NCI-H2081 treated with DMSO at 0.1 percent for 48 hours (cell line): ENCODE measurements at places on chromosomes 7 and 10.

- no peak for DNase-seq
Measured at GRCh38 chr7:98137134-98137825, 30.6 kb downstream of the LMTK2 start.

DNA sequence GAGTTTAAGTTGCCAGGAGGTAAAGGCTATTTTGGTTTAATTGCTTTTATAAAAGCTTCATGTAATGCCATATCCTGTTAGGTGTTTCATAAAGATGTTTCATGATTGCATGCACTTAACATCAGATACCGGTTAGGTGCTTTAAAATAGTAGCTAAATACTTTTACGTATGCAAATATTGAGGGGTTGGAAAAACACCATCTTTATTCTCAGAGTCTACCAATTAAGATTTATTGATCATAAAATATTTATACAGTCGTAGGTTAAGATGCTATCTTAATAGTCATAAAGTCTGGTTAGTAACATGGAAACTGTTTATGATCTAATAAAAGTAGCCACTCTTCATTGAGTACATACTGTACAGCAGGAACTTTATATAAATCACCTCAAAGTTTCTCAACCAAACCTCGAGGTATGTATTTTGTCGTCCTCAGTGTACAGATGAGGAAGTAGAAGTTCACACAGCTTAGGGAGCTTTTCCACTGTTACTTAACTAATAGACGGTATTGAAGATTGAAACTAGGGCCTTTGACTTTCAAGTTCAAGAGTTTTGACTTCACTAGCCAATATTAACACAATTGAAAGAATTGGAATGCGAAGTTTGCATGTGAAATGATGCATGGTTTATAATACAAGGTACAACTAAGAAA, 897.1 kb downstream of the GATA3 start:
- no peak for DNase-seq

DNA sequence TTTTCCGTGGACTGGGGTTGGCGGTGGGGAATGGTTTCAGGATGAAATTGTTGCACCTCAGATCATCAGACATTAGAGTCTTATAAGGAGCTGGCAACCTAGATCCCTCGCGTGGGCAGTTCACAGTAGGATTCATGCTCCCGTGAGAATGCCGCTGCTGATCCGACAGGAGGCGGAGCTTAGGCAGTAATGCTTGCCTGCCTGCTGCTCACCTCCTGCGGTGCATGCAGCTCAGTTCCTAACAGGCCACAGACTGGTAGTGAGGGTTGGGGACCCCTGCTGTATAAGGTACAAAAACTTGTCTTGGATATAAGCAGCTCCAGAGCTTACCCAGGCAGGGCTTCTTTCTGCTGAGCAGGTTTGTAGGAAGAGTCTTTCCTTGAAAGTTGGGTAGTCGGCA, 53.9 kb downstream of the SHH start:
- no peak for DNase-seq

DNA sequence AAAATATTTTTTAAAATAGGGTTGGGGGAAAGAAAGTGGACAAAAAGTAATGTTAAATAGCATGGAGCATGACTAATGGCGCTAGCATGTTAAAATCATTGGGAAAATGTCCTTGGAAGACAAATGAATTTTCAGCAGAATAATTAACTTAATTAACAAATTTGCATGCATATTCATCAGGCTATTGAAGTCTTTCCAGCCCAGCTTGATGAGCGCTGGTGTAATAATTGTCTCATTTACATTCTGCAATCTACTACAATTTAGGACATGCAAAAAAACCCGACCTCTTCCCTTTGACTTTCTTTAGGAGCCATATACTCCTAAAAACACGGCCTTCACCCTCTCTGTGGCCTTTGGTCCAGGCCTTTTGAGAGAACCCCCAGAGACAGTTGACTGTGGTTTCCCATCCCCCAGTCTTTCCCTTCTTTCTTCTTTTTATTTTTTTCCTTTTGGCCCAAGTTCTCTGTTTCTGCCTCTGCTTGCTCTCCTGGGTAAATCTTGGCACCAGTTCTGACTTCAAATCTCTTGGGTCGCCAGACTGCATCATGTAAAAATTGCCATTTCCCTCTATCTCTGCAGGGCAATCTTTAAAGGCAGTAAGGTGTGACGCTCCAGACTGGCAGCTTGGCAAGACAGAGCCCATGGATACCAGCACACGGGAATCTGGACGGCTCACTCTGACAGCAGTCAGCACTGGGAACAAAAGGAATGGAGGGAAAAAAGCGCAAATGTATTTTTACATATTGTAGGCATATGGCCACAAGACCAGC, 105.5 kb downstream of the NEUROD6 start:
- no peak for DNase-seq

DNA sequence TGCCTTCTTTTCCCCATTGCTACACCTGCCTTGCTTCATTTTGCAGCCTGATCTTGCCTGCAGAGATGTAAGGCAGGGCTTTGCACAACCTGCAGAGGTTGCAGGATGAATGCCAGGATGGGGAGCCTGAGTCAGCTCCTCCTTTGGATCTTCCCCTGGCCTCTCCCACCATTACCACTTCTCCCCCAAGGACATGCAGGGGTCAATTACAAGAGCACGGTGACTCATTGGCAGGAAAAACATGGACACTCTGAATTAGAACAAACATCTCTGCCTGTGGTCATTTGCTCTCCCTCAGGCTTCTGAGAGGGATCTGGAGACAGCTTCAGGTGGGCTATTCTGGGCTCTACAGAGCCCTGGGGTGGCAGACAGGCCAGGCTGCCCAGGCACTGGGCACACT, 89.2 kb downstream of the HERPUD2 start:
- DNase-seq = no peak

- DNase-seq = no peak
Measured at GRCh38 chr7:76514926-76515771, 4.8 kb downstream of the UPK3B start.

- DNase-seq = peak; percentile 69
Measured at GRCh38 chr7:77657427-77658224, 38.6 kb upstream of the RSBN1L start.

DNA sequence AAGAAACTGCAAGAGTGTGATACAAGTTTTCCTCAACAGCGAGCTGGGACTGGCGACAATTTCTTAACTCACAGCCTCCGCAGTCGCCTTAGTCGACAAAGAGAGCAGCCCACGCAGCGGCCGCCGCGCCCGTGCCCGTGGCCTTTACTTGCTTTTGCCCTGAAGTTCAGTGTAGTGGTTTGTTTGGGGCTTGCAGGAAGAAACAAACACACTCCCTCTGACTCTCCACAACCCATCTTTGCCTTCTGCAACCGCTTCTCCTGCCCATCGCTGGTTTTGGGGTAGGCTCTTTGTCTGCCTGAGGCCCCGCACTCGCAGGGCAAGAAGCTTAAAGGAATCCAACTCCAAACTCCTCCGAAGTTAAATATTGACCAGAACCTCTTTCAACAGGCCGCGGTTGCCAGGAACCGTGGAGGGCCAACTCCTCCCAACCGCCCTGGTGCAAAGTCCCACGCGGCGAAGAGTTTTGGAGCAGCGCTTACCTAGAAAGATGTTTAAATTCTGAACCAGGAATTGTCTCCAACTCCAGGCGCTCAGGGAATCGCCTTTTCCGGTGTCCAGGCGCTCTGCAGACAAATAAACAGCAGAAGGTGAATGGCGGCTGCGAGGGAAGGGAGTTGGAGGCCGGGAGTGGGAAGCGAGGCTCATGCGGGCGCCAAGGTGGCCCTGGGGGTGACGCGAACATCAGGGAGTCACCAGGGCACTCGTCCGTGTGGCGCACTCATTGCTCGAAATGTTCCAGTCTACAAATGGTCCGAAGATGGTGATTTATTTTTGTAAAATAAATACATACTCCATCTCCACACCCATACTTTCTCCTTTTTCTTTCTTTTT, 8.3 kb downstream of the HOXA4 start:
- no peak for DNase-seq

GRCh38 chr7:40541336-40541735, 406.5 kb downstream of the SUGCT start:
- no peak for DNase-seq

DNA sequence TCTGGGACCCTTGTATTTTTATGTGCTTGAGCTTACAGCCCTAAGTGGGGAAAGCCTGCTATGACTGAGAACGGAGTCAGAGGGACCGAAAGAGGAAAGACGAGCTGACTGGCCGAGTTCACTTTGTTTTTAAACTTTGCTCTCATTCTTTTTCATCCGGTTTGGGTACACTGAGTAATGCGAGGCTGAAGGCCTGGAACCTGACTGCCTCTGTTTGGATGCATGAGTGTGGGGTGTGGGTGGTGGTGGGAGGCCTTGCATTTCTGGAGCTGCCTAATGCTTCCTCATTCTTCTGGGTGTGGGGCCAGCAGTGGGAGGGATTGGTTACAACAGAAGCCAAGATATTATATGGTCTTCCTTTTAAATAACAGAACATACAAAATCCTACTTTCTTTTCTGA, 155.5 kb downstream of the BUB3 start:
- no peak for DNase-seq

GRCh38 chr7:85038466-85038865, 148.4 kb downstream of the SEMA3D start:
- no peak for DNase-seq

DNA sequence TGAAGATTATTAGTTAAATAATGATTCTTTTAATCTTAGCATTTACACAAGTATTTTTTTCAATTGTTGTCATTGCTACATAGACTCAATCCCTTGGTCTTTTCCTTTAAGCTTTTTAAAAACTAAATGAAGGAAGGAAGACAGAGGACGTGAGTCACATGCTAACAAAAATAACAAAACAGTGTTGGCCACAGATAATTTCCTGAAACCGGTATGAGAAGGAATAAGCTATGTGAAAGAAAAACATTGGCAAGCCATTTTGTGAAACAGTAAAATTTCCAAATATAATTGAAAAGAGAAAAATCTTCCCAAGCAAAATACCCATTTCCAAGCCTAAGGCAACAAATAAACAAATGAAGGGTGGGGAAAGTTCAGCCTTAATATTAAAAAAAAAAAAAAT, 223.0 kb downstream of the AHR start:
- no peak for DNase-seq

DNA sequence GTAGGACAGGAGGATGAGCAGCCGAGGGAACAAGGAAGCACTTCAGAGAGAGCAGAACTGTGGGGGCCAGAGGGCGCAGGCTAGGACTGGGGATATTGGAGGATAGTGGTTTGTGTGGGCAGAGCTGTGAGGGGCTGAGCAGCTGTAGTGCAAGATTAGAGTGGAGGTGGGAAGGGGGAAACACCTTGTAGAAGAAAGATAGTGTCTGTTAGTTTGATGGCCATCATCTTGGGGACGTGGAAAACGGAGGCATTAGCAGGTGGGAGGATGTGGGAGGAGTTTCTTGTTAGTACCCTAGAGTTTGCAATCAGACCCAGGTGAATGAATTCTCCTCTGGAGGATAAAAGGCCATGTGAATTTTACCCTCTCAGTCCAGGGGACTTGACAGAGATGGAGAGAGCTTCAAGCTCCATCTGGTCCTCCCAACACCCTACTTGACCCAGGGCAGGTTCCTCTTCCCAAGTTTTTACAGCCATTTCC, 34.0 kb downstream of the PRSS2 start:
- DNase-seq = no peak

- DNase-seq = no peak
Measured at GRCh38 chr7:24966802-24967201, 13.2 kb downstream of the OSBPL3 start.

- DNase-seq = no peak
Measured at GRCh38 chr10:70672165-70673042, at the start of gene ADAMTS14. Gene ADAMTS14, plus strand, starts transcription at chr10:70672506. Its CDS starts 297 bp downstream, at chr10:70672803.

DNA sequence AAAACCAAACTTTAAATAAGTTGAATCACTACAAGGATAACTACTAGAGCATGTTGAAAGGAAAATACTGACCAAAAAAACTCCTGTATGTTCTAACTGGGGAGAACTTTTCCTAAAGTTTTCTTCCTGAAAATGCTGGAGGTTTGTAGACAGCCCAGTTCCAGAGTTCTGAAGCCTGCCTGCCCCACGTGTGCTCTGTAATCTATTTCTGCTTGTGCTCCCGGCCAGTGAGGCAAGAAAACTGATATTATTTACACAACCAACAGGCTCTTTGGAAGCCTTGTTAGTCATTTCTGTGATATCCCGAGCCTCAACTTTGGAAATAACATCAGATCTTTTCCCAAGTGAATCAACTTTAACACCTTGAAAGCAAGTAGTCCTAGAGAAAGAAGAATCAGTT, 46.7 kb downstream of the ZFAND4 start:
- no peak for DNase-seq

DNA sequence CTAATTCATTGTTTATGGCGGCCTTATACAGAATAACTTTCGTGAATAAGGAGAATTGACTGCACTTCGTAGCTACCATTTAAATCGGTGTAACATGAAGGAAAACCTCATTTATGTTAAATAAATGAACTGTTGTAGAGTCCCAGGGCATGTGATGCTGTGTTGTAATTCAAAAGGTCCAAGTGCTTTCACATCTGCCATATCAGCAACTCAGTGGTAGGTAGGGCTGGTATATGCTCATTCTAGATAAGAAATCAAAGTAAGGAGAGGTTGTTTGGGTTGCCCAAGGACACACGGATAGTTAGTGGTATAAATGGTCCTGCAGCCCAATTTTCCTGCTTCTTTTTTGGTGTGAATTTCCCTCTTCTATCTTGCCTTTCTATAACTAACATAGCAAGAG, 15.8 kb downstream of the BBS9 start:
- no peak for DNase-seq

DNA sequence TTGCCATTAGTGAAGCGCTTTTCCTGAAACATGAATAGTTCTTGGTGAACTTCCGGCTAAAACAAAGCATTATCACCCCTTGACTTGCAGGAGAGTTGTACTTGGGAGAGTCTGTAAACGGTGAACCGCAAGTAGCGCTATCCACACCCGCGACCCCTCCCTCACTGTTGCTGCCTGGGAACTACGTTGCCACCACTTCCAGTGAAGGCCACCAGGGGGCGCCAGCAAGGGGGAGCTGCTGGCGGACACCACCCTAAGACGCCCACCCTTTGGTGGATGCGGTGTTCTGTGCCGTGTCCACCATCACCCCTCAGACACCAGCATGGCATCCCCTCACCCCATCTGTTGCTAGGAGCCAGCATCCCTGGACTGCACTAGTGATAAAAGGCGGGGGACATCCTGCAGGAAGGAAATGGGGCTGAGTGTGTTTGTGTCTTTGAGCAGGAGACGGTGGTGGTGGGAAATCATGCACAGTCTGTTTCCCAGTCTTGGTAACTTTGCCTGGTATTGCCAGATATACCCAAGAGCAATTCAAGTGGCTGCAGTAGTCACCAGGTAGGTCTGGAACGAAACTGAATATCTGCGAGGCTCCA, 298.2 kb downstream of the FRMD4A start:
- DNase-seq = no peak

GRCh38 chr10:11825796-11826414, 2.7 kb downstream of the PROSER2 start:
- no peak for DNase-seq

DNA sequence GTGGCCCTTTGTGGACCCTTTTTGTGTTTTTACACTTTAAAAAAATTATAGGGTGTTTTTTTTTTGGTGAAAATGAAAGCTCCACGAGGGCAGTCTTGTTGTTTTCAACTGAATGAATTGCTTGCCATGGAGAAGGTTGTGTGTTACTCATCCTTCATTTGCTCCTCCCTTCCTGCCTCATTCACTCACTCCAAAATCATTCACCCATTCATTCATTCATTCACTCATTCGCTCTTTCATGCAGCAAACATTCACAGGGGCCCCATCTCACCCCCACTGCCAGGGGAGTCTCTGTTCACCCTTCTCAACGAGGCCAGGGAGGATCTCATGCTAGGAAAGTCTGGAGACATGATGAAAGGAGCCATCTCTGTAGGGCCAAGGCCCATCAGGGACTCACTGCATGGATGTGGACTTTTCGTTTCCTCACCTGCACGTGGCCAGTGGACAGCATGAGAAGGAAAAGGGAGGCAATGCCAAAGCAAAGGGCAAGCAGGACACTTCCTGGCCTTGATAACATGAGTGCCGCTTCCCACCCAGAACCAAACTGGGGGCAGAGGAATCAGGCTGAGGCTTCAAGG, 62.8 kb upstream of the COL13A1 start:
- DNase-seq = no peak
